ENCODE measurements at places on chromosomes 16 and 17. TPM values are rescaled to one million over a fixed set of nuclear protein-coding genes. Genes with fewer than 3 reads are reported as not detected.

GRCh38 chr17:8072729-8073461 is 14.6 kb downstream of the ALOX12B start:
- H3K4me3 ChIP-seq: no peak overlapping the region
- H3K36me3 ChIP-seq: no peaks in the 10 kb centered on the region
- H3K4me1 ChIP-seq: no peaks in the 10 kb centered on the region
- peaks cover 89% of the 10 kb centered on the region for H3K27me3 ChIP-seq
- H3K27ac ChIP-seq: no peak overlapping the region

DNA sequence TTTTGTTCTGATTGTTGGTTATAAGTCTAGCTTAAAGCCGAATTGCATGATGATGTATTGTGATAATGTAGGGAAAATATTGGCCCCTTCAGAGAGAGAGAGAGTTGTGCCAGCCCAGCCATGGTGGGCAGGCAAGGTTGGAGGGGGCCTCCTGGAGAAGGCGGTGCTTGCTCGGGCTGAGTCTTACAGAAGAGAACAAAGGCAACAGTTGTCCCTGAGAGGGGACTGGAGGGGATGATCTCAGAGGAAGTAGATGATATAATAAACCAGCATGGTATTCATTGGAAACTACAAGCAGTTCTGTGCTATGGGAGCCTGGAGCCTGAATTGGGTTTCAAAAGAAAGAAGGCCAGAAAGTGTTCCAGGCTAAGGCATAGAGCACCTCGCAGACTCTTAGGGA is 173.8 kb downstream of the RPTOR start:
- H3K4me1 ChIP-seq: peaks cover 6% of the 10 kb centered on the region
- no peaks in the 10 kb centered on the region for H3K36me3 ChIP-seq
- H3K4me3 ChIP-seq: no peak overlapping the region
- no peak for DNase-seq

The IKZF3 gene
- total RNA-seq: not detected

The KCNH6 gene
- 0.28 TPM for total RNA-seq

The MYH8 gene
- not detected for total RNA-seq

The CDH1 gene
- not detected for total RNA-seq
